ENCODE measurements at places on chromosomes 1 and 21.
A peak's percentile ranks its signal among the peaks of the same experiment; 100 is the strongest.

DNA sequence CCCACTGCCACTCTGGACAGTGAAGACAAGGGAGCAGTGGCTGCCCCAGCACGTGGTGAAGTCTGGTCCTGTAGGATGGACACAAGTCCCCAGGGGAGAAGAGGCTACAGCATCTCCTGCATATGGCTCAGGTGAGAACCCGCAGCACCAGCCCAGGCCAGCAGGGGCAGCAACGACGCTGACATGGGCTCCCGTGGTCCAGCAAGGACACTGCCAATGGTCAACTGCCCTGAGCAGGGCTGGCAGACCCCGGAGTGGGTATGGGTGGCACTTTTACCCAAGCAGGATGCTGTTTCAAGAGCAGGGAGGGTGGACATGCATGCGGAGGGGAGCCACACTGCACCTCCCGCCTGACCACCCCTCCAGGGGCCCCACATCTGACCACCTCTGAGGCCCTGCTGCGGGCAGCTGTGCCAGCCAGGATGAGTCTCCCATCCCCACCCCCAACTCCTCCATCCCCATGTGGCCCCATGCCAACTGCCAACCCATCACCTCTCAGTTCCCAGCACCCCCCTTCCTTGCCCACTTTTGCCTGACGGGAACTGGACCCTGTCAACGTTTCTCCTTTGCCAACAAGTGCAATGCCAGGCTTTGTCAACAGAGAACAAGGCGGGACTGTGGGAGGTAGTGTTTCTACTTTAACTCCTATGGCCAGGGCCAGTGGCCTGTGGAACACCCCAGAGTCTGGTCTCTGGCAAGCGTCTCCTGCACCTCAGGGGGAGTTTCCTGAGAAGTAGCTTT, 8.6 kb downstream of the MORN1 start:
- peak; percentile 23 for DNase-seq

- DNase-seq = no peak
These were observed 5.5 kb downstream of the MFSD2A start for GRCh38 chr1:39960431-39960958.

- no peak for DNase-seq
These were observed 297.7 kb downstream of the OMA1 start for GRCh38 chr1:58248791-58249190.

GRCh38 chr1:30368651-30369240, 354.6 kb downstream of the MATN1 start:
- DNase-seq = no peak

DNA sequence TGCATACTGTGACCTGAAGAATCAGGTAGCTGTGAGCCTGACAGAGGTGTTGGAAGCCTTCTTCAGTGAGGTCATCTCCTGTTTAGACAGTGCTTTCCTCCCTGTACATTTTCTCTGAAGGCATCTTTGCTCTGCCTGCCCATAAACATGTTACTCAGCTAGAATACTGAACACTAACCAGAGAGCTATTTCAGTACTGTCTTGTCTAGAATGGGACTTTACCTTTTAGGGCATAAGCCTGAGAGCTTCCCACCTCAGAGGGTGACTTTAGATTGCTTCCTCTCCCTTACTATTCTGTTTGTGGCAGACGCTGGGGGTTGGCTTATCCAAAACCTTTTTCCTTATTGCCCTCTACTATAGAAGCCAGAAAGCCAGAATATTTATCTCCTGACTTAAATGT, 23.3 kb upstream of the ZNF326 start:
- no peak for DNase-seq

DNA sequence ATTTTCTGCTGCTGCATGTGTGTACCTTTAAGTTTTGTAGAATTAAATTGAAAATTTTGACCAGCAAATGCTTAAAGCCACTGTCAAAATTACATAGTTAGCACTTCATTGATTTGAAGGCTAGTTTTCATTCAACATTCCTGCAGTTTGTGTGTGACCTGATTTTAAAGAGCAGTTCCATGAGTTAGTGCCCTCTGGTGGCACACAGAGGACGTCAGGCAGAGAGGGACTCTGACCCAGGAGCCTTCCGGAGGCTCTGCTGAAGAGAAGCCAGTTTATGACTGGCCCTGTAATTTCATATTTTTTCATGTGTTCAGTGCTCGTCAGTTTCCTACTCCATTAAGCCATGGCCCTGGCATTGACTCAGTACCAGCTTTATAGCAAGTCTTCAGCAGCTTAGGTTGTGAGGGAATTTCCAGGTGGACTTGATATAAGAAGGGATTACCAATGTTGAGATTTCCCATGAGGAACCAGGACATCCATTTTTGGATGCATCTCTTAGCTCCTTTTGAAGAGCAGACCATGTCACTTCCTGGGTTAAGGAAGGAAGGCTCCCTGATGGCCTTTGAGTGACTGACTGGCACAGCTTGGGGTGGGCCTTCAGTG, 104.7 kb downstream of the CAMTA1 start:
- DNase-seq = peak; percentile 28

- DNase-seq = no peak
These were observed 14.1 kb downstream of the TNFRSF1B start for GRCh38 chr1:12180903-12181302.
